ENCODE measurements at places on chromosomes 7 and 10. TPM values are rescaled to one million over a fixed set of nuclear protein-coding genes. Genes with fewer than 3 reads are reported as not detected.

The C10orf53 gene
- not detected for total RNA-seq

The CPVL gene
- 0.13 TPM for total RNA-seq

The PDZD7 gene
- 3.4 TPM for total RNA-seq

The ITGB8 gene
- total RNA-seq = 5.7 TPM

The POU6F2 gene
- total RNA-seq = not detected

The GSTO2 gene
- total RNA-seq = 3.4 TPM

The KAZALD1 gene
- 78.5 TPM for total RNA-seq

The DDC gene
- not detected for total RNA-seq

The MMD2 gene
- not detected for total RNA-seq

The HOXA5 gene
- total RNA-seq = not detected

The SEMA3E gene
- total RNA-seq = 0.06 TPM

The UPK3B gene
- 0.19 TPM for total RNA-seq

The CPA5 gene
- total RNA-seq = not detected

The ITPRID1 gene
- total RNA-seq = not detected

The BTBD16 gene
- total RNA-seq = 0.40 TPM

The PDLIM1 gene
- total RNA-seq = 53.8 TPM

The CLCN1 gene
- not detected for total RNA-seq

The ELOVL3 gene
- 0.26 TPM for total RNA-seq

The TAF5 gene
- 2.3 TPM for total RNA-seq

The FEZF1 gene
- total RNA-seq = not detected

The SHH gene
- total RNA-seq = 0.13 TPM

All from aortic smooth muscle cell (primary cell).